ENCODE measurements at places on chromosomes 16 and 17.

DNA sequence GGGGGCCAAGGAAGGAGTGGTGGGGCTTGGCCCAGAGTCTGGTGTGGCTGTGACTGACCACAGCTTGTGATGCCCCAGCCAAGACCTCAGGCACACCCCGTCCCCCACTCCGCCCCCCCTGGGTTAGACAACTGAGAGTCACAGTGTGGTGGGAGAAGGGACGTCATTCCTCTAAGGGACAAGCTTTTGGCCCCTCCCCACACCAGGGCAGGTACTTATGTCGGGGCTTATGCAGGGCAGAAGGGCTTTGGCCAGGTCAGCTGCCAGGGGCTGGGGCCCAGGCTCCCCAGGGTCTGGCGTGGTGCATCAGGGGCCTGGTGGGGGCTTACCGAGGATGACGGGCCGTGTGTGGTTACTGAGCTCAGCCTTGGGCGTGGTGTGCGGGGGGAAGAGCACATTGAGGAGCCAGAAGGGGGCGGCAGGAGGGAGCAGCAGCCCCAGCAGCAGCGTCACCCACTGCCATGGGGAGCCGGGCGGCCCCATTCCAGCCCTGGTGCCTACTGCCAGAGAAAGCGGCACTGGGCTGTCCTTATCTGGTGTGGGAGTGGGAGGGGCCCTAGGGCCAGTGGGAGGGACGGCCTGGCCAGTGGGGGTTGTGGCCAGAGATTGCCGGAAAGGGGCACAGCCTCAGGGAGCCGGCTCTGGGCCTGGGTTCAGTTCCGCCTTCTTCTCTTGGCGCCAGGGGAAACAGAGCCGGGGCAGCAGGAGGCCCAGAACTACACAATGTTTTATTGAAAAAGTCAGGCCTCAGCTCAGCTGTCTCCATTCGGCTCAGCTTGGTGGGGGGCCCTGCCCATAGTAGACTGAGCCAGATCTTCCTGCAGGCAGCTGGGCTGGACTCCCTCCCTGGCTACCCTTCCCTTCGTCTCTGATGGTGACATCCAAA lies at the start of gene LCAT:
TSS of gene LCAT (minus strand) at position 502 of the 886 bp plus-strand sequence. CDS start at position 483, 19 bp downstream.
- peaks cover 20% of the 10 kb centered on the region for H3K36me3 ChIP-seq
- no peaks in the 10 kb centered on the region for H3K27me3 ChIP-seq
- DNase-seq, result no peak
- no peak within 1 kb of the TSS for H3K4me3 ChIP-seq
- 0 out of 2 replicates have a peak, but pooled peaks cover 4% of the 10 kb centered on the region for H3K4me1 ChIP-seq
- no peak within 1 kb of the TSS for H3K27ac ChIP-seq

GRCh38 chr17:1783271-1783670 lies 21.4 kb downstream of the SERPINF1 start:
- peaks cover 61% of the 10 kb centered on the region for H3K36me3 ChIP-seq
- H3K27me3 ChIP-seq, result no peaks in the 10 kb centered on the region
- H3K4me1 ChIP-seq, result no peaks in the 10 kb centered on the region
- no peak overlapping the region for H3K4me3 ChIP-seq
- no peak for DNase-seq

DNA sequence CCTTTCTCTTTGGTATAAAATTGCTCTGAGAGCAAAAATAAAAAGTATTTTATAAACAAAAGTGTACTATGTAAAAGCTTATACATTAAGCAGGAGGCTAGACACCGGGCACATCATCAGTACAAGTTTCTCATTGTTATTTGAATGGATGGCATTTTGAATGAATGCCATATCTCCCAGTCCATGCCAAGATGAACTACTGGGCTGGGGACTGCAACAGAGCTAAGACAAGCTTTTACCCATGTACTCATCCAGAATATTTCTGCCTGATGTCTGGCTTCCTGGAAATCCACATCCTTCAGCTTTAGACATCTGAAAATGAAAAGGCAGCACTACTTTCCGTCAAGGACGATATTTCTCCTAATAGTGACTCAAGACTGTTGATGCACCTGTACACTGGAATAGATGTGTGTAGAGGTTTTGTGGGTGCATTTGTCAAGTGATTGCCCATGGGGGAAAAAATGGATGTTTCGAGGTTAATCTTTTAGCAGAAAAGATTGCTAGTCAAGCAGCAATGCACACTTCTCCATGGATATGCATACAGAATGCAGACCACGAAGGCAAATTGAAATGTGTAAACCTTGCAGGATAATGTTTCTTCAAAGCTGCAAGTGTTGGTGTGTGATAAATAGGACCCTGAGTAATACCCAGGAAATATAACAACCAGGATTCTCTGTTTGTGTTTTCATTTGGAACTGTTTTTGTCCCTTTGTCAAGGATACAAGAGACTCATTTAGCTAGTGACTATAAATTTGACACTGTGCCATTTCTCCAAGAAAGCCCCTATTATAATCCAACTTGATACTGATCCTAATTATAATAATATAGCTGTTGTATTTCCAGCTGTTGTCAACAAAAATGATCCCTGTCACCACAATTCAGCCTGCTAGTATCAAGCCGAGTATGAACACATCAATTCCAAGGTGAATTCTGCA lies 173.8 kb downstream of the CDH8 start:
- no peak for DNase-seq
- H3K4me1 ChIP-seq, result peaks cover 60% of the 10 kb centered on the region
- no peak overlapping the region for H3K4me3 ChIP-seq
- H3K27me3 ChIP-seq, result no peaks in the 10 kb centered on the region

- peaks cover 13% of the 10 kb centered on the region for H3K4me1 ChIP-seq
These were observed 15.7 kb downstream of the IL34 start for GRCh38 chr16:70661918-70662641.

DNA sequence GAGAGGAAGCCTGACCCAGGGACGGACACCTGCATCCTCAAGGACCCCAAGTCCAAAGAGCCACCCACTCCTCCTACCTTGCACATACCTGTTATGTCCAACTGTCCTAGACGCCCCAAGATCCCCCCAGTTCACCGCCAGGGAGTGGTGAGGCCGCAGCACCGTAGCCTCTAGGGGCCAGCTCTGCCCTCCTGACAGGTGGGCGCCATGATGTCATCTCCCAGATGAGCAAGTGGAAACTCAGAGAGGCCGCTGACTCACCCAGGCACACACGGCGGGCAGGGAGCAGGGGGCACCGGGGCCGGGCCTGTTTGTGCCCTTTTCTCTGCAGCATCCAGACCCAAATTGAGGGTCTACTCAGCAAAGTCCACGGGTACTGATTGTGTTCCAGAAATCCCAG lies 4.8 kb upstream of the ZNF469 start:
- peaks cover 8% of the 10 kb centered on the region for H3K27me3 ChIP-seq
- H3K4me3 ChIP-seq, result no peak overlapping the region
- H3K27ac ChIP-seq, result no peak overlapping the region
- peaks cover 7% of the 10 kb centered on the region for H3K4me1 ChIP-seq
- no peak for DNase-seq

DNA sequence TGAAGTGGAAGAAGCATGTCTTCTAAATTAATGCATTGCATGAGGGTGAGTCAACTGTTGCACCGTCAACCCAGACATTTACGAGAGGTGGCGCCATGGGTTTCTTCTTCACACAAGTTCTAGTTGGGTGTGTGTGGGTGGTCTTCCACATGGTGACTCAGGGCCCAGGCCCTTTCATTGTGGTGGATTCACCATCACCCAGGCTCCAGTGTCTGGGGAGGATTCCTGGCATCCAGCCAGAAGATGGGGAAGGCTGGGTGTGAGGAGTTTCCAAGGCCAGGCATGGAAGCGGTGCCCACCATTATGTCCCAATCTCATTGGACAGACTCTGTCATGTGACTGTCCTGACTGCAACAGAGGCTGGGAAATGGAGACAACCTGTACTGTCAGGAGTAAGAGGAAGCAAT lies 21.4 kb upstream of the JPH3 start:
- H3K27ac ChIP-seq, result no peak overlapping the region
- H3K36me3 ChIP-seq, result no peaks in the 10 kb centered on the region
- no peak overlapping the region for H3K4me3 ChIP-seq
- H3K27me3 ChIP-seq, result no peaks in the 10 kb centered on the region
- DNase-seq, result no peak
- H3K4me1 ChIP-seq, result peaks cover 26% of the 10 kb centered on the region

Measured in WTC11 (cell line).